Esophagus mucosa (tissue), 1 donor: ENCODE measurements at places on chromosomes 7 and 10. TPM values are rescaled to one million over a fixed set of nuclear protein-coding genes. Genes with fewer than 3 reads are reported as not detected.

Gene CADPS2
- 2.4 TPM for total RNA-seq

Gene CYP3A4
- 0.24 TPM for total RNA-seq

Gene TMEM140
- 1.4 TPM for total RNA-seq

Gene EGR2
- 0.96 TPM for total RNA-seq

Gene PLCE1
- 0.56 TPM for total RNA-seq

Gene LBX1
- total RNA-seq, result not detected

Gene SPDYE5
- total RNA-seq, result not detected

Gene C7orf57
- 1.00 TPM for total RNA-seq

Gene MBLAC1
- 1.7 TPM for total RNA-seq

Gene ASZ1
- not detected for total RNA-seq

Gene CNTNAP2
- total RNA-seq, result 1.2 TPM

Gene SPDYE3
- not detected for total RNA-seq

Gene ZNF92
- 5.6 TPM for total RNA-seq

Gene OPN1SW
- not detected for total RNA-seq

Gene UNCX
- total RNA-seq, result not detected

Gene TAS2R41
- total RNA-seq, result not detected

Gene CPEB3
- 5.1 TPM for total RNA-seq

Gene CPXM2
- total RNA-seq, result 3.3 TPM

Gene AZGP1
- total RNA-seq, result 10.8 TPM

Gene RHBDD2
- total RNA-seq, result 37.5 TPM

Gene NEUROG3
- not detected for total RNA-seq

Gene TMEM213
- total RNA-seq, result not detected

Gene IRF5
- total RNA-seq, result 15.7 TPM

Gene ZNF655
- 49.9 TPM for total RNA-seq

Gene IQUB
- total RNA-seq, result not detected

Gene CYP26C1
- not detected for total RNA-seq

Gene FAM20C
- total RNA-seq, result 12.6 TPM

Gene EVX1
- total RNA-seq, result not detected

Gene AMZ1
- 0.12 TPM for total RNA-seq

Gene HELLS
- 23.0 TPM for total RNA-seq

Gene DBF4
- total RNA-seq, result 13.4 TPM

Gene GPRIN2
- 4.5 TPM for total RNA-seq

Gene SAMD9
- 50.9 TPM for total RNA-seq

Gene BHLHA15
- total RNA-seq, result 0.76 TPM

Gene FRG2B
- not detected for total RNA-seq

Gene PTPRN2
- total RNA-seq, result 0.44 TPM

Gene UPF2
- total RNA-seq, result 10.0 TPM

Gene DOCK4
- total RNA-seq, result 6.5 TPM

Gene FBXL13
- 0.36 TPM for total RNA-seq

Gene RSPH10B2
- 0.28 TPM for total RNA-seq

Gene ATP6V1F
- total RNA-seq, result 193 TPM

Gene GSTO2
- total RNA-seq, result 25.1 TPM

Gene PAX4
- total RNA-seq, result not detected

Gene BMPR1A
- 17.3 TPM for total RNA-seq

Gene CLCN1
- total RNA-seq, result 0.68 TPM

Gene ABLIM1
- 304 TPM for total RNA-seq

Gene CALD1
- total RNA-seq, result 46.1 TPM

Gene BMS1
- 10.0 TPM for total RNA-seq

Gene SLC26A4
- total RNA-seq, result 0.24 TPM

Gene ELOVL3
- not detected for total RNA-seq

Gene AMPH
- total RNA-seq, result 0.16 TPM

Gene PSD
- total RNA-seq, result 2.0 TPM

Gene PAPOLB
- not detected for total RNA-seq

Gene AIFM2
- total RNA-seq, result 3.7 TPM

Gene ANKRD2
- total RNA-seq, result 0.56 TPM

Gene NKX1-2
- total RNA-seq, result 0.16 TPM

Gene TFR2
- 0.68 TPM for total RNA-seq

Gene GRID1
- total RNA-seq, result 0.68 TPM
